Ovary (tissue), 10 donors: ENCODE measurements at places on chromosomes 2 and 18.
A peak's percentile ranks its signal among the peaks of the same experiment; 100 is the strongest.

GRCh38 chr2:157443795-157444640 lies at the start of gene CYTIP:
TSS of gene CYTIP (minus strand) at chr2:157444089. CDS start at chr2:157444020, 69 bp downstream.
- H3K4me1 ChIP-seq, result no peaks in the 10 kb centered on the region
- no peak within 1 kb of the TSS for H3K4me3 ChIP-seq
- no peaks in the 10 kb centered on the region for H3K27me3 ChIP-seq
- no peak for DNase-seq
- no peak within 1 kb of the TSS for H3K27ac ChIP-seq

DNA sequence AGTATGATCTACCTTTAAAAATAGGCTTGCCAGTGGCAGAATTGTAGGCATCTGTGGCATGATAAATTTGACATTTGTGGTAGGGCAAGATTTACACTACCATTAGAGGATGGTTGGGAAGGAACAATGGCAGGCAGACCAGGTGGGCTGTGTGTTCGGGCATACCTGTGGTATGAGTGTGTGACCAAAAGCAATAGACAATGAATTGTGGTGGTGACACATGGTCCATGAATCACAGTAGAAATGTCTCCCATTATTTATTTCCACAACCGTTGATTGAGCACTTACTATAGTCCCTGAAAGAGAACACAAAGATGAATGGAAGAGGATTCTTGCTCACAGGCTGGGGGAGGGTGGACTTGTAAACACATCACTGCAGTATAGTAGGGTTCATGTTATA lies 29.9 kb upstream of the RUFY4 start:
- no peaks in the 10 kb centered on the region for H3K27me3 ChIP-seq
- no peaks in the 10 kb centered on the region for H3K4me1 ChIP-seq
- no peak overlapping the region for H3K4me3 ChIP-seq

- H3K36me3 ChIP-seq, result no peaks in the 10 kb centered on the region
- no peaks in the 10 kb centered on the region for H3K27me3 ChIP-seq
- no peak overlapping the region for H3K27ac ChIP-seq
- H3K4me3 ChIP-seq, result no peak overlapping the region
Observed at GRCh38 chr2:1747065-1747941, 3.0 kb upstream of the PXDN start.

DNA sequence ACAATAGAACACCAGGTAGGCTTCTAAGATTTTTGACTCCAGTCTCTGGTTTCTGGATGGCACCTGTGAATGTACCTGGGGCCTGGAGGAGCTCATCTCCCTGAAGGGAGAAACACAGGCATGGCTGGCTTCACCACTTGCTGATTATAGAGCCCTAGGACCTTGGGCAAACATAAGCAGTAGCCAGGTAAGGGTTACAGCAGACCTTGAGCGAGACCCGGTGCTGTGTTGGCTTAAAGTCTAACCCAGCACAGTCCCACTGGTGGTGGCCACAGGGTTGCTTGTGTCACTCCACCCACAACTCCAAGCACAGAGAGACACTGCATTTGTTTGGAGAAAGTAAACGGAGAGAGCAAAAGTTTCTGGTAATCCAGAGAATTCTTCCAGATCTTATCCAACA lies 104.7 kb upstream of the SPOPL start:
- no peak overlapping the region for H3K4me3 ChIP-seq
- no peak overlapping the region for H3K27ac ChIP-seq
- H3K27me3 ChIP-seq, result no peaks in the 10 kb centered on the region
- no peaks in the 10 kb centered on the region for H3K36me3 ChIP-seq
- DNase-seq, result no peak

DNA sequence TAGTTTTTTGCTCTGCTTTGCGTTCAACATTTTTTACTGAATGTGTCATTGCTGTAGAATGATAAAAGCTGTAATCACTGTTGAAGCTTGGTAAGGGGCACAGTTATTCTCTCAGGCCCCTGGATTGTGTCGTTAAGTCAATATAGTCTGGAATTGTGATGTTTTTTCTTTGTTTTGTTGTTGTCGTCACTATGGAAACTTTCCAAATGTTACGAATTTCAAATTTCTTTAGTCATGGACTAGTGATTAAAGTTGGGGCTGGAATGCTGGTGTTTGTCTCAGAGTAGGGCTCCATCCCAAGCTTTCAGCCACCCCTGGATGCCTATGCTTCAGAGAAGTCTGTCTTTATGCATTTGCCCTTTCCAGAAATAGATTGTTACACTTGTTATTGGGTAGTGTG lies 287.2 kb downstream of the CDH19 start:
- no peaks in the 10 kb centered on the region for H3K27me3 ChIP-seq
- no peaks in the 10 kb centered on the region for H3K4me1 ChIP-seq
- DNase-seq, result no peak

GRCh38 chr2:40760071-40760666 lies 308.3 kb upstream of the SLC8A1 start:
- no peaks in the 10 kb centered on the region for H3K27me3 ChIP-seq
- no peaks in the 10 kb centered on the region for H3K4me1 ChIP-seq
- DNase-seq, result no peak

GRCh38 chr2:64846177-64846576 lies 143.0 kb upstream of the SLC1A4 start:
- H3K36me3 ChIP-seq, result no peaks in the 10 kb centered on the region
- no peak for DNase-seq
- H3K27ac ChIP-seq, result no peak overlapping the region

DNA sequence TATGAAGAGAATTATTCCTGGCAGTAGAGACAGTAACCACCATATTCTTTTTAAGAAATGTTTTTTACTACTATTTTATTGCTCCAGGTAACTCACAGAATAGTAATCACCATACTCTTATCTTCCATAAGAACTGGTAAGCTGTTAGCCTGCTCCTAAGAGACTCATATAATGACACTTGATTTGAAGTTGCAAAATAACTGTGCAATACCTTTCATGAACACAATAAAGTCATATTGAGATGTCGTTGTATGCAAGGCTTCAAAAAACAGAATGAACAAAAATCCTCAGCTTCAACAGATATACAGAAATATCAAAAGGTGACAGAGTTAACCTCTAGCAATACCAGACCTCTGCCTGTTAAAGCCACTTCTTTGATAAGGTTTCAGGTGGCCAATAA lies 360.1 kb downstream of the NBAS start:
- H3K36me3 ChIP-seq, result no peaks in the 10 kb centered on the region
- no peaks in the 10 kb centered on the region for H3K27me3 ChIP-seq
- H3K4me1 ChIP-seq, result no peaks in the 10 kb centered on the region
- no peak for DNase-seq

DNA sequence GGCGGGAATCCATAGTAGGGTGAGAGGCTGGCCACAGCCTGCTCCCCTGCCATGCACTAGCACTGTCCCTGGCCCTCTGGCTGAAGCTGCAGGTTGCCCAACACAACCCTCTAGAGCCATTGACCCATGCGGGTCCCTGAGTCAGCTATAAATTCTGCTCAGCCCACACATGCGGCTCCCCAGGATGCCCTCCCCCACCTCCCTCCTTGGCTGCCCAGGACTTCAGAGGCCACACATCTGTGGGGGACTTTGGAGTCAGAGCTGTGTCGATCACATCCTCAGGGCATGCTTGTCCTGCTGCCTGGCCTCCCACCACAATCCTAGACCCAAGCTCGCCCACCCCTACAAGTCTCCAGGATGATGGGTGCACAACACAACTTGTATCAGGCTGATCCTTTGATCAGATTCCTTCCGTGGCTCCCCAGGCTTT lies 97.0 kb downstream of the TFCP2L1 start:
- no peaks in the 10 kb centered on the region for H3K36me3 ChIP-seq
- no peaks in the 10 kb centered on the region for H3K4me1 ChIP-seq
- no peak overlapping the region for H3K4me3 ChIP-seq
- H3K27ac ChIP-seq, result no peak overlapping the region
- DNase-seq, result no peak

- no peaks in the 10 kb centered on the region for H3K27me3 ChIP-seq
- H3K4me1 ChIP-seq, result peaks cover 16% of the 10 kb centered on the region
- DNase-seq, result no peak
Observed at GRCh38 chr2:43467891-43468290, 127.9 kb downstream of the THADA start.

DNA sequence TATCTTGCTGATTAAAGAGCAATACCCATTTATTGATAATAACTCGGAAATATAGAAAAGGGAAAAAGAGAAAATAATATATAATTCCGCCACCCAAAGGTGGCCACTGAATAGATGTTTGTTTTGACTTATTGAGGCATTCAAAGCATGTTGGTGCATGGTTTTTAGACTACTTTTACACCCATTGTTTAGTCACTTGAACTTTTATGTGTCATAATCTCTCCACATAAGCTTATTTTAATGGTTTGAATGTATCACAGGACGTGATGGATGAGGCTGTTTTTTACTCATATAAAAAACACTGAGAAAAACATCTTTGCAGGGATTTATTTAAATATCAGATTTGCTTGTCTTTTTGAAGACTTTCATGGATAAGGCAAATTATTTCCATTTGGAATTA lies 120.4 kb downstream of the ACKR3 start:
- no peaks in the 10 kb centered on the region for H3K4me1 ChIP-seq
- H3K27me3 ChIP-seq, result no peaks in the 10 kb centered on the region
- H3K4me3 ChIP-seq, result no peak overlapping the region
- H3K27ac ChIP-seq, result no peak overlapping the region
- no peaks in the 10 kb centered on the region for H3K36me3 ChIP-seq

GRCh38 chr18:408367-408766 lies 92.1 kb downstream of the COLEC12 start:
- no peaks in the 10 kb centered on the region for H3K4me1 ChIP-seq
- no peak for DNase-seq
- H3K27me3 ChIP-seq, result no peaks in the 10 kb centered on the region
- H3K36me3 ChIP-seq, result no peaks in the 10 kb centered on the region
- no peak overlapping the region for H3K27ac ChIP-seq

DNA sequence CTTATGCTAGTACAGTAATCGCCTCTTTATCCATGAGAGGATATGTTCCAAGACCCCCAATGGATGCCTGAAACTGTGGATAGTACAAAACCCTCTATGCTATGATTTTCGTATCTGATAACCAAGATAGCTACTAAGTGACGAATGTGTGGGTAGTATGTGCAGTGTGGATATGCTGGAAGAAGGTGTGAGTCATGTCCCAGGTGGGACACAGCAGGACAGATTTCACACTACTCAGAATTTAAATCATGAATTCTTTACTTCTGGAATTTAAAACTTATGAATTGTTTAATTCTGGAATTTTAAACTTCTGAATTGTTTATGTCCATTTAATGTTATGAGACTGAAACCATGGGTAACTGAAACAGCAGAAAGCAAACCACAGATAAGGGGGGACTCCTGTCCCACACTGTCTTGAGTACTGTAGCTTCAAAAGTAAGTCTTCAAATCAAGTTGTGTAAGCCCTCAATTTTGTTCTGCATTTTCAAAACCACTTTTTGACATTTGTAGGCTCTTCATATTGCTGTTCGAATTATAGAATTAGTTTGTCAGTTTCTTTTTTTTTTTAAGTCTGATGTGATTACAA lies 116.0 kb downstream of the LTBP1 start:
- no peak overlapping the region for H3K27ac ChIP-seq
- no peak for DNase-seq
- no peak overlapping the region for H3K4me3 ChIP-seq
- H3K27me3 ChIP-seq, result no peaks in the 10 kb centered on the region
- no peaks in the 10 kb centered on the region for H3K36me3 ChIP-seq

DNA sequence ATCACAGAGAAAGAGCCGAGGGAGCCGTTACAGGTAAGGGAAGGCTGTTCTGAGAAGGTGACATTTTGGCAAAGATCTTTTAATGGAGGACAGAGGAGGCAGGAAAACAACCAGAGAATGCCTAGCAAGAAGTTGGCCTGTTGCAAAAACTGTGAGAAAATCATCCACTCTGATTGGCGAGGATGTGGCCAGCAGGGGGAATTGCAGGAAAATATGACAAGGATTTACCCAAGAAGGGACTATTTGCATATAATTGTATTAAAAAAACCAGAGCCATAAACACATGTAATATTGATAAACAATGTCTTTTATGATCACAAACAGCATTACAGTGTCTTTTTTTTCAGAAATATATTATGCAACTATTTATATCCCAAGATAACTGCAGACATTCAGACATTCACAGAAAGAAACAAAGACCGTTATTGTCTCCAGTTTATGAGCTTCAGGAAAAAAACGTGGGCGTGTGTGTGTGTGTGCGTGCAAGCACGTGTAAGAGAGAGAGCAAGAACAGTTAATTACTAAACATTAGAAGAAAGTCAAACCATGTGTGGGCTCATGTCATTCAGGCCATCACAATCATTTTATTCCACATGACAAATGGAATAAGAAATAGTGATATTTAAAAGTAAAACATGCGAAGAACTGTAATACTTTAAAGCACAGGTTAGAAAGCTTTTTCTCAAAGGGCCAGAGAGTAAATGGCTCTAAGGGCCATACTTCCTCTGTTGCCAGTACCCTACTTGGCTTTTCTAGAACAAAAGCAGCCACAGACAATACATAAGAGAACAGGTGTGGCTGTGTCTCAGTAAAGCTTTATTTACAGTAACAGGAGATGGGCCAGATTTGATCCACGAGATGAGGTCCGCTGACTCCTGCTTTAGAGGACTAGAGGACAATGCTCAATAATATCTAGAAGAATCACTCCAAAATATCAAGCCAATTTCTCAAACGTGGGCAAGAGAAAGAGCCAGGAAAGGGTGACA lies 324.1 kb downstream of the DLGAP1 start:
- no peak for DNase-seq
- H3K4me3 ChIP-seq, result no peak overlapping the region
- no peaks in the 10 kb centered on the region for H3K36me3 ChIP-seq
- H3K27me3 ChIP-seq, result no peaks in the 10 kb centered on the region
- H3K27ac ChIP-seq, result no peak overlapping the region
- H3K4me1 ChIP-seq, result no peaks in the 10 kb centered on the region

DNA sequence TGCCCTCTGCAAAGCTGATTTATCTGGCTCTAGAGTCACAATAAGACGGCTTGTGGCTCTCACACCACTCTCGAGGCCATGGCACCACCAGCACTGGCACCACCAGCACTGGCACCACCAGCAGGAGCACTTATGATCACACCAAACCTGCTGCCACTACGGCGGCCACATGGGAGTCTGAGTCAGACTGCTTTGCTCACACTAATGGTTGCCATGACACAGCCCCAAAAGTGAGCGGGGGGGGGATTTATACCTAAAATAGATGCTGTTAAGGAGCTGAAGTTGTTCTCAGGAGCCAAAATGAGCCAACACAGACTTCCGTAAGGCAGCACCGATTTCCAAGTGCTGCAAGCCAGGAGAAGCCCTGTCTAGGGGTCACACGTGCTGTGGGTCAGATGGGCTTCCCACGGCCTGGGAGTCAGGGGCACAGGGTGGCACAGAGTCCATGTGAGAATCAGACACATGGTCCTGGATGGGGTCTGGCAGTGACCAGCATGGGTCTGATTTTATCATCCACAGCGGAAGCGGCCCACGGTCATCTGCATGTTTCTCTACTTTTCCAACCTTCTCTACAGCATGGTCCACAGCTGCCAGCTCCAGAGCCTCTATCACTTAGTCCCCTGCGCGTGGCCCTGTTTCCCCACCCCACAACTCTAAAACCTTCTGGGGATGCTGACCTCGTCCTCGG lies 16.7 kb downstream of the DNMT3A start:
- no peak overlapping the region for H3K4me3 ChIP-seq
- no peaks in the 10 kb centered on the region for H3K36me3 ChIP-seq
- DNase-seq, result peak; percentile 72
- peaks cover 8% of the 10 kb centered on the region for H3K4me1 ChIP-seq
